Left renal cortex interstitium (tissue), 4 donors: ENCODE measurements at places on chromosomes 5 and 9.
A peak's percentile ranks its signal among the peaks of the same experiment; 100 is the strongest.

DNA sequence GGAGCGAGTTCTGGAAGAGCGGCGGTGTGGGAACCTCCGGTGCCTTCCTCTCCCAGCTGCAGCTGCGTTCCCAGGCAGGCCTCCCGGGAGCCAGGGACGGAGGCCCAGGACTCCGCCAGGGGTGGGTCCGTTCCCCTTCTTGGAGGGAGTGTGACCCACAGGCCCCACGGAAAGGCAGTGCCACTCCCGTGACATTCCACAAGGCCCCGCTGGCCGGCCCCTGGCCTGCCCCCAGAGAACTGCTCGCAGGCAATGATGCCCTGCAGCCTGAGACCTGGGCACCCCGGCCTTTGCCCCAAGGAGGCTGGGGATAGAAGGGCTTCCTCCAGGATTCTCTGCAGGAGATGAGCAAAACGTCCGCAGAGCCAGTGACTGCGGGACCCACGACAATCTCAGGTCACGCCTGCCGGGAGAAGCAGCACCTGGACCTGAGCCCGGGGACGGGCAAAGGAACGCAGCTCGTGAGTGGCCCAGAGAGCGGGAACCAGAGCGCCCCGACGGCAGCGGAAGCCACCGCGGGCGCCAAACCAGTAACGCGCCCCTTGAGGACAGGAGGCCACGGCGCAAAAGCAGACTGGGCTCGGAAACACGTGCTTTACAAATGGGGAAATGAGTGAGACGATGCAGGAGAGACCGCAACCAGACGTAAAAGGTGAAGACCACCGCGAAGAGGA is 9.3 kb downstream of the OBP2B start:
- DNase-seq: no peak

GRCh38 chr9:133184971-133185370 is 21.3 kb upstream of the GBGT1 start:
- DNase-seq: no peak

DNA sequence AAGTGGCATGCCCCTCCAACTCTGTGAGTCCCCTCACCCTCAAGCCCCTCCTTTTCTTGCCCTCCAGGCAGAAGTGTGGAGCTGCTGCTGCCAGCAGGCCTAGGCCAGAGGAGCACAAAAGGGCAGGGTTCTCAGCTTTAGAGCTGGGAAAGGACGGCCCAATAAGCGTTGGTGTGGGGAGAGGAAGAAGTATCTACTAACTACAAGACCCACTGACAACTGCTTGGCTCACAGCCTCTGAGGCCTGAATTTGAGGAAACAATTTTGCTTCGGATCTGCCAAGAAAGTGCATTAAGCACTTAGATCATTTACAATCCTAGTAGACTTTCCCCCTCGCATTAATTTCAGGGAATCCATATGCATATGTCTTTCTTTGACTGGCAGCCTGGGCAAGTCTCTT is 179.4 kb downstream of the SNX18 start:
- DNase-seq: no peak

DNA sequence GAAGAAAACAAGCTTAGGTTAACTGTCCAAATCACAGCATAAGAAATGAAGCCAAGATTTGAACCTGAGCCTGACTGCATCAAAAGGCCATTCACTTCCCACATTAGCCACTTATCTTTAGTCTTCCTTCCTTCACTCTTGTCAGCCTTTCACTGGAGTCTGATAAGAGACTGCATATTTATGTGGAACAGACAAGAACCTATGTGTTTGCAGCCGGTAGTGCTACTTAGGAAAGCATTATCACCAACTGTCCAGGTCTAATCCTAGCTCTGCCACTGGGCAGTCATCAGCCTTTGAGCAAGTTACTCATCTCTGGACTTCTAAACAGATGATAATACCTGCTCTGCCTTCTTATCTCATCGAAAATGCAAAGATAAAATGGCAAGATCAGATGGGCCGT is 12.1 kb upstream of the ATP6V0E1 start:
- no peak for DNase-seq

GRCh38 chr9:82957529-82958379 is 105.2 kb downstream of the RASEF start:
- peak; percentile 25 for DNase-seq

DNA sequence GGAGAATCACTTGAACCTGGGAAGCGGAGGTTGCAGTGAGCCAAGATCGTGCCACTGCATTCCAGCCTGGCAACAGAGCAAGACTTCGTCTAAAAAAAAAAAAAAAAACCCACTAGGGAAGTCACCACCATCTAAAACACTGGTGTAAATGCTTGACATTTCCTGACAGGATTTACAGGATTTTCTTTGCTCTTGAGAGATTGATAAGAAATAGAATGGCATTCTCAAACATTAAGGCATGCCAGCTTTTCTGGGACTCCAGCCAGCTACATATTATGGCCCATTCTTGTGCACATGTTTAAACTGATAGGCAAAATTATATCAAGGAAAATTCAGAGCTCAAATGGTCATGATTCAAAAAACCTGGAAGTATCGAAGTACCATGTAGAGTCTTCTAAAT is 28.7 kb downstream of the GTF3C4 start:
- DNase-seq: no peak

- DNase-seq: no peak
These were observed 98.8 kb upstream of the NFIL3 start for GRCh38 chr9:91522481-91522880.
